ENCODE measurements at places on chromosomes 1 and 21.

DNA sequence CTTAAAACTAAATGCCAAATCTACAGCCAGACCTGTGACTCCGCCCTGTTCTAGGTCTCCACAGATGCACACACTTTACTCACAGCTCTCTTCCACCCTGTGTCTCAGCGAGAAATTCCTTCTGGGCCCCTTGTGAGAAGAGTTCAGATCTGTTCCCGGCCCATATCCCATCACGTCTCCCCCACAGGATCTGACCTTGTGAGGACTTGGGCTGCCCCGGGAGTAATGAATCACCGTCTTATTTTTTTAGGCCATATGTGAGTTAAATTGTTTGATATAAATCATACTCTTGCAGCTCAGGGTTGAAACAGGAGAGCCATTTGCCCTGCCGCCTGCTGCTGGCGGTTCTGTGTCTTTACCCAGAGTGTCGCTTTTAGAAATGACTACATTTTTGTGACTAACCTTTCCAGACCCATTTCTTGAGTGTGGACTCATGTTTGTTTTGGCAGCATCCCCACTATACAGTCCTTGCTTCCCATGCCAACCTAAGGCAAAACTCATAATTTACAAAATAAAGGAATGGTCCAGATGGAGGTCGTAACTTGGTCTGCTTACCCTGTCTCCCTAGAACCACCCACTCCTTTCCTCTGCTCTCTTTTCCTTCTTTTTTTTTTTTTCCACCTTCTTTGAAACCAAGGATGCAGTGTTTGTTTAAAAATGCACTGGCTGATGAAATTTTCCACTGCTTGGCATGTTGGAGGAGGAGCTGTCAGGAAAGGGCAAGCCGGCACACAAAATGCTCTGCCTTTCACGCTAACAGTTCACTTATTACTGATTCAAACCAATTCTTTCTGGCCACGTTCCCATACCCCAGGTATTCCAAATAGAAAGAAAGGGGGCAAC is 98.0 kb upstream of the C1orf105 start:
- no peak for DNase-seq

DNA sequence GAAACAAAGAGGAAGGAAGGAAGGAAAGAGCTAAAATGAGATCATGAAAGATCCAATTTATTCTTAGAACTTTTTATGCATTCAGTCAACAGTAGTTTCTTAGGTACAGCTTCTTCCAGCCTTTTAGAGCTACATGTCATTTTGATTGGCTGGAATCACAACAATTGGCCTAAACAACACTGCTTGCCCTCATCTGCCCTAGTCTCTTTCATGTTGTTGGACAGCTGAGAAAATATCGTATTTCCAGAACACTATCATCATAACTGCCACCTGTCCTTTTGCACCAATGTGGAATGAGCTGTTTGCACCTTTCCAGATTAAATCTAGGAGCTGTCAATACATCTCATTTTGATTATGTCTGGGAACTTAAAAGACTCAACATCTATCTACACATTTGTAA is 161.7 kb downstream of the TGFBR3 start:
- no peak for DNase-seq

GRCh38 chr1:187067160-187067559 is 238.4 kb downstream of the PLA2G4A start:
- DNase-seq, result no peak

- DNase-seq, result no peak
Observed at GRCh38 chr1:5120559-5120958, 466.1 kb downstream of the AJAP1 start.

- no peak for DNase-seq
Observed at GRCh38 chr1:1283821-1284220, 3.6 kb downstream of the SCNN1D start.

DNA sequence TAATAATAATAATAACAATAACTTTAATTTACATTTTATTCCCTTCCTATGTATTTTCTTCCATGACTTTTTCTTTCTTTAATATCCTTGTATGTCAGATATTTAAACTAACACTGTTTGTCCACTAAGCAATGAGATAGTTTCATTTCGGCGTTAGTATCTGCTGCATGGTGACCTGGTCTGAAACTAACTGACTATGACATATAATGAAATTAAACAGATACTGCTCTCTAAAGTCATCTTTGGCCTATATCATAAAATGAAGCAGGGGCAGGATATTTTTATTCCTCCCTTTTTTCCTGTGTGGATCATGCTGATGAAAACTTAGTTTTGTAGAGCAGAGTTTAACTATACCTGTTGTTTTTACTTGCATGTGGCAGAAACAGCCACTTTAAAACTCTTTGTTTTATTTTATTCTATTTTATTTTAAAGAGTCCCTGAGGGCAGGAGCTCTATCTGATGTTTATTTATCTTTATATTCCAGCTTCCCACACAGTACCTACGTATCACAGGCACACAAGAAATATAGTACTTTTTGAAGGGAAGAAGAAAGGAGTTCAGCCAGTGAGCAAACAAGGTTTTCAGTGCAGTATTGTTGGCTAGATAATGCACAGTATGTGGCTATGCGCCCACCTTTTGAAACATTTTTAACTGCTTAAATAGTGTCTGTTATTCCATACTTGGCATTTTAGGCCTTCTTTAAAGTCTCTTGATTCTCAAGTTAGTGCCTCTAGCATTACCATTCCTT is 165.6 kb downstream of the PHTF1 start:
- no peak for DNase-seq

GRCh38 chr1:52556641-52557360 is 3.9 kb upstream of the TUT4 start:
- no peak for DNase-seq

- no peak for DNase-seq
Observed at GRCh38 chr1:246778663-246779062, 54.5 kb downstream of the SCCPDH start.

- DNase-seq, result no peak
Observed at GRCh38 chr1:180299479-180300221, 69.6 kb downstream of the LHX4 start.

DNA sequence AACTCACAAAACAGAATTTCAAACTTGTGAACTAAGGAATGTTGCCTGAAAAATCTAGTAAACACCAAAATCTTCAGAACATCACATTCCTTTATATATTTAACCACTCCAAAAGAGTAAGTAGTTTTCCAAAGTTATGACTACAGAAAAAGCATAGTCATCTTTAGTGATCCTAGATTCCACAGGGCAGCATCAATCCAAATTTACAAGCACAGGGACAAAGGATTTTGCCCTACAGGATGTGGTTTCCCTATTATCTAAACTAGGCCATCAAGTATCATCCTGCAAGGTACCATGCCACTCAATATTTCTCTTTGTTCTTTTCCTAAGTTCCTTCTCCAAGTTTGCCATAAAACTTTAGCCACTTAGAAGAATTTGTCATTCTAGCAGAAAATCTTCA is 33.0 kb downstream of the COP1 start:
- no peak for DNase-seq

GRCh38 chr1:102472520-102472919 is 475.8 kb upstream of the OLFM3 start:
- no peak for DNase-seq

- no peak for DNase-seq
Observed at GRCh38 chr1:160706526-160707235, 4.9 kb downstream of the CD48 start.

DNA sequence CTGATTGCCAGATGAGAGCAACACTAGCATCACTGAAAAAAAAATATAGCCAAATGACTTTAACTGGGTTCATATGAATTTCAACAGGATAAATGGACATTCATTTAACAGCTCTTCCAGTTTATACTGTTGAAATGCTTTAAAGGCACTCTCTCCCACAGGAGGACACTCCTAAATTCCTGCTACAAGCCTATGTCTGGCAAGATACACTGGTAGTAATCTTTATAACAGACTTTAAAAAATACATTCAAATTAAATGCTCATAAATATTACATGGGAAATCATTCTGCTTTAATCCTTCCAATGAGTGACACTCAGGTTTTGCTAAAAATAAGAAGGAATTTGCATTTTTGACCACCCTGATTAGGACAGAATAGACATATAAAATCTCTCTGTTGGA is 526.7 kb upstream of the ADAMTS5 start:
- DNase-seq, result no peak

GRCh38 chr1:216205176-216205575 is 218.1 kb downstream of the USH2A start:
- no peak for DNase-seq

DNA sequence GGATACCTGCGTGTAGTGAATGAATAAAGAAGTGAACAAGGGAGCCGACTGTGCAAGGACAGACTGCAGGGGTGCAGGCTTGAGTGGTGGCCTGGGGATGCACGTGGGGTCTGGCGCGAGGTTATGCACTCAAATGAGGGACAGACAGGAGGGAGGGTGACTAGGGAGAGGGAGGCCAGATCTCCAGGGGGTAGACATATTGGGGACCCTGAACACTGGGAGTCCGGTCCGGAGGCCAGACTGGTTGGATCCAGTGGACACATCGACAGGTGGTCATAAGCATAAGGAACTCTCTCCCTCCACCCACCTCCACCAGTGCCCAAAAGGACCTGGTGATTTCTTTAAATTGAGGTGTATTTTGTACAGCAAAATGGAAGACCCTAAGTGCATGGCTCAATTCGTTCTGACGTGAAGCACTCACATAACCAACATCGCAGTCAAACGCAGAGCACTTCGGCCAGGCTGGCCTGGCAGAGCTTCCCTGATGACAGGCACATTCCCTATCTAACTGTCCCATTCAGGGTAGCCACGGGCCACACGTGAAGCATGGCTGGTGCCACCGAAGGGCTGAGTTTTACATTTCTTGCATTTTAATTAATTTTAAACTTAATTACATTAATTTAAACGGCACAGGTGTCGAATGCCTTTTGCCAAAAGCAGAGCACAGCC is 14.0 kb downstream of the WNT3A start:
- no peak for DNase-seq

DNA sequence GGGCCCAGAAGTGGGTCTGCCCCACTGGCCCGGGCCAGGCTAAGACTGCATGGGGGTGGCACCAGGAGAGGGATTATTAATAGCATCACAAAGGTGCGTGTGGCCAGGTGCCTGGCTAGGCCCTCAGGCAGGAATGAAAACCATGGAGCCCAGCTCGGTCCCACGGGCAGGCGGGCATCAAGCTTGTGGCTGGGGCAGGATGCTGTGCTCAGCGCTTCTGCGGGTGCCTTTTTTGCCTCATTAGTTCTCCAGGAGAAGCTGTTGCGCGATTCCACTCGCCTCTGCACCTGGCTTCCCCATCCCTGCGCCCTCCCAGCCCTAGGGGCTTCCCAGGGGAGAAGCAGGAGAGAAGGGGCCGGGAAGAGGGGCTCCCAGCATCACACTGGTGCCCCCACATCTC is 39.3 kb downstream of the CITED4 start:
- no peak for DNase-seq

DNA sequence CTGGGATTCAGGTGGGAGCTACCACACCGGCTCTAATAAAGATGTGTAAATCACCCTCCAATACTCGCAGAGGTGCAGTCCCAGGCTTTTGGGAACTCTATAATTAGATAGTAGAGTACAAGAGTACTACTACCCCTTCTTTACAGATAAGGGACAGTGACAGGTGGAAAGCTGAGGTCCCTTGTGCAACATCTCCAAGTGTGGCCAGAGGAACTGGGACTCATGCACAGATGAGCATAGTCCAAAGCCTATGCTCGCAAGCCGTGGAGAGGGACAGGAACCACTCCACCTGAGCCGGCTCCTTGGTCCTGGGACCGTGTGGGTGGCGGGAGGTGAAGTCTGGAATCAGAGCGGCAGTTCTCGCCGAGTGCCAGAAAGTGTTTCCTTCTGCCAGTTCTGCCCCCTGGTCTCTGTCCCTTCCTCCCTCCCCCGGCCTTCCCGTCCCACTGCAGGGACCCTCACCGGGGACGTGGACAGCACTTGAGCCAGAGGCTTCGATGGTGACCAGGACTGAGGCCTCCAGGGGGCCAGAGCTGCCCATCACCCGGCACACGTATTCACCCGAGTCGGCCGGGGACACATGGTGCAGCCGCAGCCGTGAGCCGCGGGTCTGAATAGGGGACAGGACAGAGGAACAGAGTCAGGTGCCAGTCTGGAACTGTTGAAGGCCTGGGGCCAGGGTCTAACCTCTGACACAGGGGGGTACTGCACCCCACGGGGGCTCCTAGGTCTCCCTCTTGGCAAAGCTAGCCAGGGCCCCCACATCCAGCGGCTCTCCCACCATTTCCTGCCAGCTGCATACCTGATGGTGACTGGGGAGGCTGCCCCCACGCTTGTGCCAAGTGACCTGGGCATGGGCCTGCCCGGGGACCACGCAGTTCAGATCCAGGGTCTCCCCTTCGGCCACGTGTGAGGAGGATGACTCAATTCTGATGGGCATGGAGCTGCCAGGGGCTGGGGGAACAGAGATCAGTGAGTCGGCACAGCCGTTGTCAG is 33.9 kb downstream of the LDLRAD2 start:
- no peak for DNase-seq

- DNase-seq, result no peak
Observed at GRCh38 chr21:25756190-25756932, 21.6 kb downstream of the GABPA start.

- no peak for DNase-seq
Observed at GRCh38 chr1:51814513-51814912, 64.0 kb downstream of the NRDC start.

- DNase-seq, result no peak
Observed at GRCh38 chr1:227938911-227939790, 8.6 kb downstream of the WNT9A start.

DNA sequence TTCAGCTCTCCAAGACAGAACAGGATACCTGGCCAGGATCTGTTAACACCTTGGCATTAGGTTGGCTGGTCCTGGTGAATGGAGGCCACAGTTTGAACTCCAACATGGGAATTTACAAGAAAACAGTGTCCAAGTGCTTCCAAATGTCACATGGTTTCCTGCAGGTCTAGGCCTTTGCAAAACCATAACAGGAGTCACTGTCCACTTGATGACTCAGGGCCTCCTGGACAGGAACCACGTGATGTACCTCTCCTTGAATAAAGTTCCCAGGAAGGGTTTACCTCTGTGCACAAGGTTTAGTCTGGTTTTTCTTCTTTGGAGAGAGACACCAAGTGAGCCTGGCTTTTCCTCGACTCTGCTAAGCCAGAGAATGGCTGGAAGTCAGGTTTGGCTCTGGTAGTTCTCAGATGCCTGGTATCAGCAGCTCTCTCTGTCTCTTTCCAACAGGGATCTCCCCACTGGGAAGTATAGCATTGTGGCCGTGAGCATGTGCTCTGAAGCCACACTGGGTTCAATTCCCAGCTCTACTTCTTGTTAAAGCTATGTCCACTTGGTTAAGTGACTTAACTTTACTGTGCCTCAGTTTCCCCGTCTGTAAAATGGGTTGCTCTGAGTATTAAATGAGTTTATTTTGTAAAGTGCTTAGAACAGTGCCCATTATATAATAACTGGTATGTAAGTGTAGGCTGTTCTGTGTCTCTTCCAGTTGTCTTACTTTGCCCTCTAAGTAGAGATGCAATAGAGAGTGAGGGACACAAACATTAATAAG is 27.3 kb upstream of the TMEM61 start:
- DNase-seq, result no peak

- no peak for DNase-seq
Observed at GRCh38 chr1:181133969-181134418, 45.5 kb downstream of the IER5 start.

- DNase-seq, result no peak
Observed at GRCh38 chr1:186975220-186975619, 146.5 kb downstream of the PLA2G4A start.

- DNase-seq, result no peak
Observed at GRCh38 chr1:190658907-190659306, 181.2 kb upstream of the BRINP3 start.
